Immature natural killer cell (primary cell): ENCODE measurements at places on chromosomes 11 and 22. TPM values are rescaled to one million over a fixed set of nuclear protein-coding genes. Genes with fewer than 3 reads are reported as not detected.
A peak's percentile ranks its signal among the peaks of the same experiment; 100 is the strongest.

PEX26 gene
- polyA plus RNA-seq: 5.1 TPM

DRG1 gene
- polyA plus RNA-seq: 129 TPM

WT1 gene
- not detected for polyA plus RNA-seq

VPREB1 gene
- polyA plus RNA-seq: not detected

CHRM4 gene
- polyA plus RNA-seq: 0.31 TPM

MCAM gene
- not detected for polyA plus RNA-seq

SCGB1A1 gene
- polyA plus RNA-seq: not detected

OR51I2 gene
- not detected for polyA plus RNA-seq

BIK gene
- not detected for polyA plus RNA-seq

SEZ6L gene
- polyA plus RNA-seq: 0.20 TPM

MPZL3 gene
- polyA plus RNA-seq: 4.8 TPM

FAT3 gene
- not detected for polyA plus RNA-seq

RCOR2 gene
- not detected for polyA plus RNA-seq

GLB1L2 gene
- polyA plus RNA-seq: 1.7 TPM

SLC22A9 gene
- polyA plus RNA-seq: not detected

FGF3 gene
- polyA plus RNA-seq: not detected

DNA sequence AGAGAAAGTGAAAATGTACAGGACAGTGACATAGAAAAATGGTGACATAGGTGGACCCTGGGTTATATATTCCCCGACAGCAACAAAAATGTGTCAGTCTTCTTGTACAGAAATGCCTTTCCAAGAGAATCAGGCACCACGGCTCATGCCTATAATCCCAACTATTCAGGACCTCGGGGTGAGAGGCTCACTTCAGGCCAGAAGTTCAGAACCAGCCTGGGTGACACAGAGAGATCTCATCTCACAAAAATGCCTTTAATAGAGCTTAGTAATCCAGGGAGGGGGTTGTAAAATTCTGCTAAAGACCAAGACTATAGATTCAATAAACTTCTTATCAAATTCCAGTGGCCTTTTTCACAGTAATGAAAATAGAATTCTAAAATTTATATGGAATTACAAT is 10.7 kb downstream of the ZNF195 start:
- no peak for DNase-seq

GRCh38 chr11:57340039-57340615 is 2.0 kb downstream of the P2RX3 start:
- DNase-seq: no peak

DNA sequence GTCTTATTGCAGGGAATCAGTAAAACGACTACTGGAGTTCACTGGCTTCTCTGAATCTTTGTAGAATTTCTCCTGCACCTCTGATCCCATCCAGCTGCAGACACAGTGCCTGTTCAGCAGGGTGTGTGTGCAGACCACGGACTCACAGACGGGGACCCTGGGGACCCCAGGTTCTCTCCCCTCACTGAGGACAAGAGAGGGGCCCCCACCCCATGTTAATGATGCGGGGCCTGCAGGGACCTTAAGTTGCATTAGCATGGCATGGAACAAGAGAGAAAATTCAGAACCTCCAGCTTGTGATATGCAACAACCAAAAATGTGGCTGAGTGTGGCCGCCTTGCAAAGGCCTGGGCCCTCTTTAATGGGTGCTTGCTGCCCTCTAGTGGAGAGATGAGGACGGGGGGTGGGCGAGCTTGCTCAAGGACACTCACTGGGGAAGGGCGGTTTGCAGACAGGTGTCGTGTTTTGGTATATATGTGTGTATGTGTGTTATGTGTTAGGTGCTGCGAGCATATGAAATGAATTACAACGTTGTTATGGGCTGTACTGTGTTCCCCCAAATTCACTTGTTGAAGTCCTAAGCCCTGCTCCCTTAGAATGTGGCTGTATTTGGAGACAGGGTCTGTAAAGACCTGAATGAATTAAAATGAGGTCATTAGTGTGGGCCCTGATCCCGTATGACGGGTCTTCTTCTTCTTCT is 84.4 kb upstream of the SEPTIN5 start:
- peak; percentile 76 for DNase-seq

DNA sequence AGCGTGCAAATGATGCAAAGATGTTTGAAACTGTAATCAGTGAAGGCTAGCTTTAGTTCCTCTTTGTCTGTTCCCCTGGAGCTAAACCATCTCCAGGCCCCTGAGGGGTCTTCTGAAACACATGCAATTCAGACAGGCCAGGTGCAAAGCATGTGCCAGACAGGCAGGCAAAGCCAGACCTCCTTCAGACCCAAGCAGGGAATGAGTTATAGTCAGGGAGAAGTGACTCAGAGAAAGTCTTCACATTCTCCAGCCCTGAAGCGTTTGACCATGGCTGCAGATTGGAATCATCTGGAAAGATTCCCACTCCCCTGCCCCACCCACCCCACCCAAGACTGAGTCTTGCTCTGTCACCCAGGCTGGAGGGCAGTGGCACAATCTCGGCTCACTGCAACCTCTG is 187.0 kb upstream of the ISX start:
- DNase-seq: no peak

DNA sequence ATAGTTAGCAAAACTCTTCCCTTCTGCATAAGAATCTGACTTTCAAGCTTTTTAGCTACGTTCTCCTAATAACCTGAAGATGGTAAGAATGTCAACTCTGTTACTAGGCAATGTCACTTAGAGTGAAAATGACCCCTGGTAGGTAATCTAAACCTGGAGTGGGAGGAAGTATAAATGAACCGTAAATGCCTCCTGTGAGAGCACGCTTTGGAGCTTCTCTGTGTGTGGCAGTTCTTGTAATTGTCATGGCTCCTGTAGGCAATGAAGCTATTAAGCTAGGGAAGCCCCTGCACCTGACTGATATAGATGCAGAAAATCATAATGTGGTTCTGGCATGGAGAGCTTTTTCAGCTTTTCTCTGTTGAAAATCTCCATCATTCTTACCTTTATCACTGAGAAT is 29.4 kb downstream of the CALCA start:
- DNase-seq: no peak

DNA sequence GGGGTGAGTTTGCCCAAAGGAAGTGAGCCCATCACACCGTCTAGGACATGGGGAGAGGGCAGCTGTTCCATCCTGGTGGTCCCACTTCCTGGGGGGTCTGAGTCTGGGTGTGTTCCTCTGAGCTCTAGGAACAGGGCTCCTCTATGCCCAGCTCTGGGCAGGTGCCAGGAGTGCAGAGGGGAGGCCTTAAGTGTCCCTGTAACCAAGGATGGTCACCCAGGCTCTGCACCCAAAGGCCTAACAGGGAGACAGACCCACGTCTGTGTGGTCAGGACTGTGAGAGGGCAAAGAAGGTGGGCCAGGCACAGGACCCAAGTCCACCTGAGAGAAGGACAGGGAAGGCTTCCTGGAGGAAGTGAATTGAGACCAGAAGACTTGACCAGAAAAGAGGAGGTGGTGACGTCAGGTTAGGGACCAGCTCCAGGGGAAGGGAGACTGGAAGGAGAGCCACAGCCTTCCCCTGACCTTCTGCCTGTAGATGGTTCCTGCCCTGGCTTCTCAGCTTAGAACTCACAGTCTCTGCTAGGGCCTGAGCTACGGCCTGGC is 11.3 kb upstream of the TCF20 start:
- DNase-seq: no peak

- no peak for DNase-seq
These were observed 6.1 kb downstream of the THY1 start for GRCh38 chr11:119416606-119417580.

- no peak for DNase-seq
These were observed 12.9 kb downstream of the GTSE1 start for GRCh38 chr22:46309526-46310085.

GRCh38 chr22:38700270-38700788 is 414 bp downstream of the JOSD1 start:
- DNase-seq: no peak

DNA sequence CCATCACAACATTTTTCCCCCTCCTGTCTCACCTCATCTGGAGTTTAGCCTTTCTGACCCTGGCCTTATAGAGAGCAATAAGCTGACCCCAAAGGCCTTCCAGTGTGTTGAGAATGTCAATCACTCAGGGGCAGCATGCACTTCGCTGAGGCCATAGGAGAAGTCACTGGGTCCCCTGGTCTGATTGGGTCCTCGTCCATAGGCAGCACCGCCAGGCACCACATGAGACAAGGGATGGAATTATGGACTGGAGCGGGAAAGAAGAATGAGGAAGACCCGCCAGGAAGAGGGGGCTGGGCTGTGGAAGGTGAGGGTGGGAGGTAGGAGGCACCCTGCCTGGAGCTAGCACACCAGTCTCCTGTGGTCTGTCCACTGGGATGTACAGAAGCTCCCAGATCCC is 72.9 kb downstream of the DSCAML1 start:
- no peak for DNase-seq

DNA sequence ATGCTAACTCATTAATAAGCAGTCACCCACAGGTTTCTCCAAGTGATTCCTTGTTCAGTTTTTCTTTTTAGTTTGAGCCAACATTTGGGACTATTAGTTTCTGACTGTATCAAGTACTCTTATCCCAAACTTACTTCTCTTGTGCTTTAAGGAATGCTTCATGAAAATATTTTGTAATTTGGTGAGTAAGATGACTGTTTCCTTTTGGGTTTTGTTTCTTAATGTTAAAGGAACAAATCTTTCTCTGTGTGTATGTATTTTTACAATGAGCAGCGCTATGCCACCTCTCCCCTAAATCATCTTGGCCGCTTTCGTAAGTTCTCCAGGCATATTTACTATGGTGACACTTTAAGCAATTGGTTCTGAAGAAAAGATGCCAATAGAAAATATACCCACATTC is 72.4 kb downstream of the LDLRAD3 start:
- no peak for DNase-seq

DNA sequence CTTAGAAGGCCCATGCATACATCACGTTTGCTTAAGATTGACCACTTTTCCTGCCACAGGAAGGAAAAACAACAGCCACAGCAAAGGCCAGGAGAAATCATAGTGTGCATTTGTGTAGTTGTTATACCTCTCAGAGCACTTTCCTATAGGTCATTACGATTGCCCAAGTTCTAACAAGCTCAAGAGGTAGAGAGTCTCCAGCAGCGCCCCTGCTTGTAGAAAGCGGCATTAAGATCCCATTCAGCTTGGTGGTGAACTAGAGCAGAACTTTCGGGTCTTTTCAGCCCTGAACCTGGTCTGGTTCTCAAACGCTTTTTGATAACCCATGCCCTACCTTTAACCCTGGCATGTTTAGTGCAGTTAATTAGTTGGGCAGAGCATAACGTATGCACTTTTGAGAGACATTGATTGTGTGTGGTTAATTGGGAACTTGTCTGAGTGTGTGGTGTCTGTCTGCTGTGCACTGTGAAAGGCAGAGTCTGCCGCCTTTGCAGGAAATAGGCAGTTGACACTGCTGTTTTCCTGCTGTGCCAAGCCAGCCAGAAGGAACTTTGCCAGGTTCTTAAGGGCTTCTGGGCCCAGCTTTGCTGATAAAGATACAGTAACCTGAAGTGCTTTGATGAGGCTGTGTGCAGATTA is 109.9 kb upstream of the CLMP start:
- DNase-seq: no peak

GRCh38 chr11:13294178-13294577 is 16.6 kb downstream of the BMAL1 start:
- no peak for DNase-seq

GRCh38 chr11:87866951-87867350 is 308.3 kb downstream of the RAB38 start:
- no peak for DNase-seq

DNA sequence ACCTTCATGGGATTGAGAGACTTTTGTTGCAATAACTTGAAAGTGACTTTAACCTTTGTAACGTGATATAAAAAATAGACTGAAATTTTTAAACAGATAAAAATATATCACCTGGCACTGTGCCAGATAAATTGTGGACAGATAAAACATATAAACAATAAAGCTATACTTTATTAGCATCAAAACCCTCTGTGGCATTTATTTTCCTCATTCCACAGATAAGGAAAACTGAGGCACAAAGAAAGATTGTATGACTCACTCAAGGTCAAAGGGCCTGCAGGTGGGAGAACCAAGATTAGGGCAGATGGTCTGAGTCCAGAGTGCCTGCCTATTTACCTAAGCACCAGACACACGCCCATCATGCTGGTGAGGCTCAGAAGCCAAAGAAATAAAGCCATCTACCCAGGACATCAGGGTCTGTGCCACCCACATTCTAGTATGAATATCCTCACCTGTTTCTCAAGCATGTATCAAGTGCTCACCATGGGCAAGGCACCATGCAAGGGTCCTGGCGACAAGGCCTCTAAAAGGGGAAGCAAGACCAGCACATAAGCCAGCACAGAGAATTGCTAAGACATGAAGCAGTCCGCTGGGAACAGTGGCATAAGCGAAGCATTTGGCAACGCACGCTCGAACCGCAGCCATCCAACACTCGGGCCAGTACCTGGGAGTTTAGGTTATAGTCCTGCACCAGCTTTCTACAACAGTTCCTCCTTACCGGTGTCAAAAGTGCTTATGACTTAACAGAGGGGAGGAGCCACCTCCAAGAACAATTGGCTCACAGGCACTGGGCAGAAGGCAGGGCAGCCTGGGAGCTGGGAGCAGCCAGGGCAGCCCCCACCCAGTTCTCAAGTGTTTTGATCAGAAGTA is 17.6 kb downstream of the MYH9 start:
- no peak for DNase-seq

DNA sequence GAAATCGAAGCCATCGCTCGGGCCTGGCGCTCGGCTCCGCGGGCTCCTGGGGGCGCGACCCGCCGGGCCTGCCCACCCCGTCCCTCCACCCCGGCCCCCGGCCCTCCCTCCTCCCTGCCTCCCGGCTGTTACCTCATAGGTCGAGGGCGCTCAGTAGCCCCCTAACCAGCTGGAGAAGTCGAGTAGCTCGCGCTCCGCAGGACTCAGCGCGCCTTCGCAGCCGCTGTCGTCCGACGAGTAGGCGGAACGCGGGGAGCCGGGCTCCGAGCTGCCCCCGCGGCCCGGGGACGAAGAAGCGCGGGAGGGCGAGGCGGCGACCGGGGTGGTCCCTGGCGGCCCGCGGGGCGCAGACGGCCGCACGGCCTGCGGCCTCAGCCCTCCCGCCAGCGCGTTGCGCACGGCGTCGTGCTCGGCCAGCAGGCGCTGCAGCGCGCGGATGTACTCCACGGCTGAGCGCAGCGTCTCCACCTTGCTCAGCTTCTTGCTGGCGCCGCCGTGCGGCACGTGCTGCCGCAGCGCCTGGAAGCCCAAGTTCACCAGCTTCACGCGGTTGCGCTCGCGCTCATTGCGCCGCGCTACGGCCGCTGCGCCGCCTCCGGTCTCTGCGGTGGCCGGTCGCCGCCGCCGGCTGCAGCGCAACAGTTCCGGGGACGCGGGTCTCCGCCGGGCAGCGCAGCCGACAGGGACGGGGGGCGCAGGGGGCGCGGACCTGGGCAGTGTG is 627 bp downstream of the ASCL2 start:
- peak; percentile 51 for DNase-seq

GRCh38 chr11:15569305-15570025 is 454.7 kb downstream of the INSC start:
- no peak for DNase-seq

GRCh38 chr11:19200410-19201201 is 1.2 kb downstream of the CSRP3 start:
- DNase-seq: no peak

- peak; percentile 69 for DNase-seq
These were observed 14.9 kb downstream of the TMEM258 start for GRCh38 chr11:61777234-61778090.
